ENCODE measurements at places on chromosomes 4 and X.

DNA sequence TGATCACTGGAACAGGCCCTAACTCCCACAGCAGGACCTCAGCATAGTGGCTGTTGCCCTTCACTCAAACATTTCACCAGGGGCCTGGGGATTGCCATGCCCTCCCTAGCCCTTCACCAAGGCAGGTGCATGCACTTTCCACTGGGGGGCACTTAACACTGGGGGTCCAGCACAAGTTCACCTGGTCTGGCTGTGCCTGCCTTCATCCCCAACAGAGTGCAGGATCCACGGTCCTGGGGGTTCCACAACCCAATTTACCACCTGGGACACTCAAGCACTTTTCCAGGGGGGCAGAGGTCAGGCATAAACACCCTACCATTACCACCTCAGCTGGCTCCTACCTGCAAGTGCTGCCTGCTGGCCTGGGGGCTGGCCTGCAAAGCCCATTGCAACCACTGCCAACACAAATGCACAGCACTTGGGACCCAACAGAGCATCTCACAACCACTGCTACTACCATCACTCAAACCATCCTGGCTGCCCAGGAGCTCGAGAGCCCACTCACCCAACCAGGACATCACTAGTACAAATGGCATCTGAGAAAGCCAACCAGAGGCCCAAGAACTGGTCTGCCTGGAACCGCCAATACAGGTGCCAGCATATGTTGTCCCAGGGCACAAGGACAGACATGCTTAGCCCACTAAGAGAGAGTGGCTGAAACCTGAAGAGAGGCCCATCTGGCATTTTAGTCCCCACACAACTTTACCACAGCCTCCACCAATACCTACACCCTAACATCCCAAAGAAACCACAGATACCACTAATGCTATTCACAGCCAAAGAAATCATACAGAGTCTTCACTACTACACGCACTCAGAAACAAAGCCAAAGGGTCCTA lies 43.1 kb downstream of the NAT8L start:
- DNase-seq, result no peak

- no peak for DNase-seq
These were observed 108.3 kb upstream of the KLHL4 start for GRCh38 chrX:87409113-87409841.

GRCh38 chrX:123962006-123962467 lies 531 bp downstream of the STAG2 start:
- DNase-seq, result peak; percentile 66

DNA sequence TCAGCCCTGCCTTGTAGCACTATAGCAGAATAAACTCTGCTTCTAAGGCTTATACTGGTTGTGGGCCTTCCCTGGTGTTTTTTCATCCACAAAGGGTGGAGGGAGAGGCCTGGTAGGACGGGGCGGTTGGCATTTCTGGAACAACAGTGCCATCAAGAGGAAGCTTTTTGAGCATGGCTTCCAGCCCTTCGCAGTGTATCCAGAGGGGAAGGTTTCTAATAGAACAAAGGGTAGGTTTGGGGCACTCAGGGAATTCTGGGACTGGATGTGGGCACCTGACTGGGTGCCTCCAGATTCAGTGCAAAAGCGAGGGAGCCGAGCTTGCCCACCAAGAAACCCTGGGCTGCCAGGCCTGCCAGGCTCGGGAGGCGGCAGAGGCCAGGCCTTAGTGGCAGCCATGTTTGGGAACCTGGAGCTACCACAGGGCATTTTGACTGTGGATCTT lies 229.6 kb upstream of the AGTR2 start:
- DNase-seq, result peak; percentile 88

- DNase-seq, result peak; percentile 90
These were observed 13.1 kb upstream of the PRDM8 start for GRCh38 chr4:80184053-80184824.

GRCh38 chr4:73127839-73128453 lies 58.4 kb upstream of the COX18 start:
- DNase-seq, result peak; percentile 54

- no peak for DNase-seq
These were observed 27.3 kb downstream of the OFD1 start for GRCh38 chrX:13761606-13762414.

GRCh38 chrX:151151665-151152267 lies 24.6 kb upstream of the GPR50 start:
- DNase-seq, result peak; percentile 67

- DNase-seq, result no peak
These were observed 49.5 kb downstream of the TSPAN7 start for GRCh38 chrX:38610849-38611248.

DNA sequence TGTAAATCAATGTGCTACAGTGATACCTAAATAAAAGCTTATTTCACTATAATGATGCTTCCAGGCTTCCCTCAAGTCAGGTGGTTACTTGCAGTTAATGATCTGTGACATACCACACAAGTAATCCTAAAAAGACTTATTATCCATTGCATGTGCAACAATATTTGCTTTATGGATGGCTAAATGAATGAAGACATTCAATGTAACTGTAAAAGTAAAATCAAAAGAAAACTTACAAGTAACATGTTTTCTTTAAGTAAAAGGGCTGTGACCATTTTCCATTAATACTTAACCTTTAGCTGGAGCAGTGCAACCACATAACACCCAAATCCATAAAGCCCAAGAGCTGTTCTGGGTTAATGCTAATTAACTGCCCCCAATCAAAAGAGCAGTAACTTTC lies 42.6 kb downstream of the RAB28 start:
- no peak for DNase-seq

GRCh38 chr4:44146516-44146915 lies 302.1 kb downstream of the KCTD8 start:
- DNase-seq, result no peak

- DNase-seq, result no peak
These were observed 636 bp upstream of the TIMM8A start for GRCh38 chrX:101349193-101349562.

DNA sequence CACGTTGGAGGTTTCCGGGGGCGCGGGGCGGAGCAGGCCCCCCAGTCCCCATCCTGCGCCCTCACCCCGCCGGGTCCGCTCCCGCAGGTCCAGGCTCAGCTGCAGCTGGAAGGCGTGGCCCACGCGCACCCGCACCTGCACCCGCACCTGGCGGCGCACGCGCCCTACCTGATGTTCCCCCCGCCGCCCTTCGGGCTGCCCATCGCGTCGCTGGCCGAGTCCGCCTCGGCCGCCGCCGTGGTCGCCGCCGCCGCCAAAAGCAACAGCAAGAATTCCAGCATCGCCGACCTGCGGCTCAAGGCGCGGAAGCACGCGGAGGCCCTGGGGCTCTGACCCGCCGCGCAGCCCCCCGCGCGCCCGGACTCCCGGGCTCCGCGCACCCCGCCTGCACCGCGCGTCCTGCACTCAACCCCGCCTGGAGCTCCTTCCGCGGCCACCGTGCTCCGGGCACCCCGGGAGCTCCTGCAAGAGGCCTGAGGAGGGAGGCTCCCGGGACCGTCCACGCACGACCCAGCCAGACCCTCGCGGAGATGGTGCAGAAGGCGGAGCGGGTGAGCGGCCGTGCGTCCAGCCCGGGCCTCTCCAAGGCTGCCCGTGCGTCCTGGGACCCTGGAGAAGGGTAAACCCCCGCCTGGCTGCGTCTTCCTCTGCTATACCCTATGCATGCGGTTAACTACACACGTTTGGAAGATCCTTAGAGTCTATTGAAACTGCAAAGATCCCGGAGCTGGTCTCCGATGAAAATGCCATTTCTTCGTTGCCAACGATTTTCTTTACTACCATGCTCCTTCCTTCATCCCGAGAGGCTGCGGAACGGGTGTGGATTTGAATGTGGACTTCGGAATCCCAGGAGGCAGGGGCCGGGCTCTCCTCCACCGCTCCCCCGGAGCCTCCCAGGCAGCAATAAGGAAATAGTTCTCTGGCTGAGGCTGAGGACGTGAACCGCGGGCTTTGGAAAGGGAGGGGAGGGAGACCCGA lies 14.0 kb downstream of the SHOX start:
- no peak for DNase-seq

- DNase-seq, result no peak
These were observed 455.1 kb downstream of the PACRGL start for GRCh38 chr4:21155367-21155766.

- DNase-seq, result no peak
These were observed 1428.7 kb downstream of the PCDH18 start for GRCh38 chr4:136103616-136104015.

- no peak for DNase-seq
These were observed 552 bp downstream of the IKBKG start for GRCh38 chrX:154548028-154548316.

DNA sequence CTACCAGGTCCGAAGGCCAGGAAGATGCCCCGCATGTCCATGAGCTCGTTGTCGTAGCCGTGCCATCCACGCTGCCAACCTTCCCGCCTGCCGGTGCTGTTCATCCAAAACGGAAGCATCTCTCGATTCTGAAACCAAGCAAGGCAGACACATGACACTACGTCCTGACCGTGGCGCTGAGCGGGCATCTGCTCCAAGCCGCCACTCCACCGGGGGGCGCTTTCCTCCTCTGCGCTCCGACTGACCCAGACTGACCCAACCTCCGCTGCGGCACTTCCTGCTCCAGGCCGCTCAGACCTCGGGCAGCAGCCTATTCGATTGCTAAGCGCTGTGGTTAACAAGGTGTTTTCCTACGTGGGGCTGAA lies 120.5 kb downstream of the ENPP6 start:
- DNase-seq, result peak; percentile 4

- no peak for DNase-seq
These were observed 217.5 kb upstream of the GYPA start for GRCh38 chr4:144357975-144358374.

DNA sequence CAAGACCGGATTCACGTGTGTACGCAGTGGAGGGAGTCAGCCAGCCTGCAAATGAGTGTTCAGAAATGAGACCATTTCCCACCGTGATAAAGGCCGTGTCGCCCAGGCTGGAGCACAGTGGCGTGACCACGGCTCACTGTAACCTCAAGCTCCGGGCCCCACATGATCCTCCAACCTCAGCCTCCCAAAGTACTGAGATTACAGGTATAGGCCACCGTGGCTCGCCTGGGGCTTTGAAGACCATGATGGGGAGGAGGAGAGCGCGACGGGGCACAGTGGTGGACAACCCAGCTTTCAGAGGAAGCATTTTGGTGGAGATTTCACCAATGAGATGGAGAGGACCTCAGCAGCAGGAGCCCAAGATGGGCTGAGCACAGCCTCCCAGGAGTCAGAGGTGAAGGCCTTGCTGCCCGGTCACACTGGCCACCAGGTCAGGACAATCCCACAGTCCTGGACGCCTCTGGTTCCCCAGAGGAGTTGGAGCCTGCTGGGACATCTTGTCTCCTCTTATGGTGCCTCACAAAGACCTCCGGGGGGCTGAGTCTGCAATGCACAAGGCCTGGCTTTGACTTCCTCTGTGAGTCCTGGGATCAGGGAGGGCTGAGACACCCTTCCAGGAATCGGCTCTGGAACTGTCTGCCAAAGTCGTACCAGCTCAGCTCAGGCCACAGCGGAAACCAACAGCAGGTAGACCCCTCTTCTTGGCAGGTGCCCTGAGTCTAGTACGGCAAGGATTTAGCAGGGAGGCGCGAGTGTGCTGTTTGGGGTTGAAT lies 22.4 kb upstream of the MXD4 start:
- no peak for DNase-seq

DNA sequence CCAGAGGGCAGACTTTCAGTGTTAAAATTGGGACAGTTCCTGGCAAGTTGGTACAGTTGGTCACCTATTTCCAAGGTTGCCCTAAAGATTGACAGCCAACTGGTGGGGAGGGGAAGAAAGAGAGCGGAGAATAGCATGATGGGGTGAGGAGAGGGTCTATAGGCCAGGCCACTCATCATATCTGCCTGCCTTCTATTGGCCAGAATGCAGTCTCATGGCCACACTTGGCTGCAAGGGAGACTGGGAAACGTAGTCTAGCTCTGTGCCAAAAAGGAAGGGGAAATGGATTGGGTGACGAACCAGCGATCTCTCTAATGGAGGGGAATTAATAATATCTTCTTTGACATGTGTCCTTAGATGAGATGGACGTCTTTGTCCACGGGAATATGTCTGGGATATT lies 197.4 kb upstream of the ATP6AP2 start:
- no peak for DNase-seq

- no peak for DNase-seq
These were observed 1.1 kb upstream of the ATOH1 start for GRCh38 chr4:93827272-93827947.

- no peak for DNase-seq
These were observed 6.0 kb downstream of the RASGEF1B start for GRCh38 chr4:81465406-81466340.

Measured in common myeloid progenitor, CD34-positive (primary cell).